ENCODE measurements at places on chromosomes 2 and 18. TPM values are rescaled to one million over a fixed set of nuclear protein-coding genes. Genes with fewer than 3 reads are reported as not detected.

Gene OXER1
- not detected for total RNA-seq

Gene SETBP1
- 3.7 TPM for total RNA-seq

Gene UPP2
- not detected for total RNA-seq

Gene TUBA3E
- not detected for total RNA-seq

Gene C1QL2
- total RNA-seq, result not detected
